Cardiac muscle cell (in vitro differentiated cells and primary cell): ENCODE measurements at places on chromosomes 6 and 20.

- H3K4me3 ChIP-seq = no peak overlapping the region
- peak overlapping the region; percentile 61 for H3K27ac ChIP-seq
These were observed 40.1 kb downstream of the VTA1 start for GRCh38 chr6:142187209-142187608.

- no peak for DNase-seq
- no peak overlapping the region for H3K4me3 ChIP-seq
- peaks cover 20% of the 10 kb centered on the region for H3K4me1 ChIP-seq
- no peaks in the 10 kb centered on the region for H3K27me3 ChIP-seq
These were observed 103.5 kb downstream of the JARID2 start for GRCh38 chr6:15349379-15349778.

DNA sequence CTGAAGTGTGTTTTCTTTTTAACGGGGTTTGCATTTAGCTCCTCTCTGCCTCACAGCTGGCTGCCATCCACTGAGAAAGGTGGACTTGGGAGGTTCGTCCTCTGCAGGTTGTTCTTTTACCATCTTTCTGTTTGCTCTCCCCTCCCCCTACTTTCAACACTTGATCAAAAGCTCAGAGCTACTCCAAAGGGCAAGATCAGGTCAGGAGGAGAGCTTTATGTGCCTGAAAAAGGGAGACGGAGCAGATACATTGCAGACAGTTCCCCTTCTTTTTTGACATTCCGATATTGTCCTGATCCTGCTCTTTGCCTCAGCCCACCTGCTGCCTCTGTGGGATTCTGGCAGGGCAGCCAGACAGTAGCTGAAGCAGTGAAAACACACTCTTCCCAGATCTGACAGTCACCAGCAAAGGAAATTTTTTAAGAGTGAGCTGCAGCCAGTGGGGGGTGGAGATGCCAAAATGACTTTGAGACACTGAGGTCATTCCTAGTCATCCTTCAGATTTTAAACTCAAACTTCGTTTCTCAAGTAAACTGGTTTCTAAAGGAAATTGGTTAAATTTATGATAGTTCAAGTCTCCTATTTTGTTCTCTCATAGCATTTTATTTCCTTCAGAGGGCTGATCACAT lies 26.5 kb downstream of the SMLR1 start:
- peaks cover 38% of the 10 kb centered on the region for H3K4me1 ChIP-seq
- H3K27me3 ChIP-seq = no peaks in the 10 kb centered on the region
- H3K36me3 ChIP-seq = no peaks in the 10 kb centered on the region
- H3K4me3 ChIP-seq = no peak overlapping the region
- H3K27ac ChIP-seq = peak overlapping the region; percentile 87

- DNase-seq = no peak
- H3K4me3 ChIP-seq = no peak overlapping the region
- H3K27me3 ChIP-seq = no peaks in the 10 kb centered on the region
- H3K4me1 ChIP-seq = peaks cover 16% of the 10 kb centered on the region
- H3K36me3 ChIP-seq = no peaks in the 10 kb centered on the region
These were observed 190.8 kb downstream of the TENT5A start for GRCh38 chr6:81561731-81562130.

DNA sequence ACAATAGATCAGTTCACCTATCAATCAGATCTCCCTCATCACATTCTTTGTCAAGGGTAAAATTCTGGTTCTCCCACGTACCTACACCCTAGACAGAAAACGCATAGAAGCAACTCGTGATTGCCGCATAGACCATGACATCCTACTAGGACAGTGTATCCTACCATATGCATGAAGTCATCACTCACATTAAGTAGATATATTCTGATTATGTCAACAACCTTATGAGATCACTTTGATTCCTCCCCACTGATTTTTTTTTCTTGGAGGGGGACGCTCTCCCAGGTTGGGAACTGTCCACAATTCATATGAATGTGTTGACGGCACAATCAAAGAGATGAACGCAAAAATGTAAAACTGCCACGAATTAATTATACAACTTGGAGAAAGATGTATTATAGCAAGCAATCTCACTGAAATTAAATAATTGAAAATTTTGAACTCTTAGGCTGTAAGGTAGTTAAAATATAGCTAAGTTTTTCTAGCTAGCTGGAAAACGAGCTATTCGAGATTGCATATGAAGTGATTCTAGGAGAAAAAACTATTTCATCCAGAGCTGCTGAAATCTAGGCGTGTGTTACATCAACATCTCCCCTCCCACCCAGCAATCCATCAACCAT lies 82.5 kb upstream of the CCDC28A start:
- H3K27me3 ChIP-seq = peaks cover 4% of the 10 kb centered on the region
- no peak for DNase-seq
- H3K27ac ChIP-seq = no peak overlapping the region
- no peaks in the 10 kb centered on the region for H3K4me1 ChIP-seq
- no peak overlapping the region for H3K4me3 ChIP-seq

DNA sequence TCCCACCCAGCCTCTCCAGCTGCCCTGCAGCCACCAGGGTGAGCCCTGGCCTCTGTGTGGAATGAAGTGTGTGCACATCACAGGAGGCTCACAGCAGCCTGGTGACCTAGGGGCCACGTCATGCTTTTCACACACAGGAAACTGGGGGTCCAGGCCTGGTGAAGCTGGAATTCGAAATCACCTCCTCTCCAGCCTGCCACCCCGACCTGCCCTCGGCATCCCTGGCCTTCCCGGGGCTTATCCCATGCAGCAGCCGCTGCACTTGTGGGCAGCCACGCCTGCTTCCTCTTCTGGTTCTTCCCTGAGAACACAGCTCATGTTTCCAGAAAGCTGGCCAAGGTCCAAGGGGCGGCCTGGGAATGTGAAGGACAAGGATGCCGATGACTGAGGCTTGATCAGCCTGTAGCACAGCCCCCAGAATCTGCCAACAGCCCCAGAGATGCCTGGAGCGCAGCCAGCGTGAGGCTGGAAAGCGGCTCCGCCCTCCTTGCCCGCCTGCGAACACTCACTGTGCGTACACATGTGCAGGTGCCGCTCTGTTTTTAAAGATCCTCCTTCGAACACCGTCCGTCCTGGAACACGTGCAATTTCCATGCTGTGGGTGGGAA lies 4.2 kb upstream of the NTSR1 start:
- H3K4me3 ChIP-seq = no peak overlapping the region
- no peaks in the 10 kb centered on the region for H3K4me1 ChIP-seq
- H3K27me3 ChIP-seq = peaks cover 44% of the 10 kb centered on the region
- DNase-seq = peak; percentile 73
- H3K27ac ChIP-seq = no peak overlapping the region

- H3K4me3 ChIP-seq = no peak overlapping the region
- no peaks in the 10 kb centered on the region for H3K4me1 ChIP-seq
- H3K27ac ChIP-seq = no peak overlapping the region
- no peaks in the 10 kb centered on the region for H3K27me3 ChIP-seq
These were observed 210.5 kb upstream of the SHLD1 start for GRCh38 chr20:5539691-5540090.

GRCh38 chr20:35468671-35469334 lies 13.4 kb downstream of the CEP250 start:
- peaks cover 55% of the 10 kb centered on the region for H3K36me3 ChIP-seq
- peaks cover 9% of the 10 kb centered on the region for H3K4me1 ChIP-seq
- peak overlapping the region; percentile 85 for H3K27ac ChIP-seq
- H3K27me3 ChIP-seq = no peaks in the 10 kb centered on the region
- H3K4me3 ChIP-seq = no peak overlapping the region

GRCh38 chr6:43871284-43871683 lies 101.3 kb downstream of the VEGFA start:
- H3K4me3 ChIP-seq = no peak overlapping the region
- H3K4me1 ChIP-seq = peaks cover 54% of the 10 kb centered on the region
- no peak for DNase-seq
- no peaks in the 10 kb centered on the region for H3K27me3 ChIP-seq

- no peaks in the 10 kb centered on the region for H3K27me3 ChIP-seq
- H3K4me3 ChIP-seq = peak overlapping the region; percentile 75
- H3K36me3 ChIP-seq = no peaks in the 10 kb centered on the region
- H3K27ac ChIP-seq = peak overlapping the region; percentile 94
- peaks cover 10% of the 10 kb centered on the region for H3K4me1 ChIP-seq
- DNase-seq = peak; percentile 63
These were observed 2.3 kb downstream of the E2F3 start for GRCh38 chr6:20403766-20404640.

- peak; percentile 22 for DNase-seq
- H3K4me1 ChIP-seq = peaks cover 17% of the 10 kb centered on the region
- no peaks in the 10 kb centered on the region for H3K36me3 ChIP-seq
- no peak overlapping the region for H3K27ac ChIP-seq
- H3K4me3 ChIP-seq = no peak overlapping the region
These were observed 80.7 kb upstream of the EEF1E1 start for GRCh38 chr6:8182902-8183665.

GRCh38 chr20:49483018-49483695 lies 689 bp upstream of the KCNB1 start:
- no peak for DNase-seq
- peak overlapping the region; percentile 19 for H3K4me3 ChIP-seq
- H3K4me1 ChIP-seq = peaks cover 3% of the 10 kb centered on the region
- H3K27ac ChIP-seq = no peak overlapping the region
- no peaks in the 10 kb centered on the region for H3K36me3 ChIP-seq
- peaks cover 52% of the 10 kb centered on the region for H3K27me3 ChIP-seq

- no peaks in the 10 kb centered on the region for H3K36me3 ChIP-seq
- no peak overlapping the region for H3K27ac ChIP-seq
- no peaks in the 10 kb centered on the region for H3K4me1 ChIP-seq
- no peak for DNase-seq
These were observed 45.2 kb downstream of the HLA-G start for GRCh38 chr6:29872791-29873190.
